ENCODE measurements at places on chromosomes 5 and 9. TPM values are rescaled to one million over a fixed set of nuclear protein-coding genes. Genes with fewer than 3 reads are reported as not detected.

The GPR150 gene
- total RNA-seq = 0.29 TPM

DNA sequence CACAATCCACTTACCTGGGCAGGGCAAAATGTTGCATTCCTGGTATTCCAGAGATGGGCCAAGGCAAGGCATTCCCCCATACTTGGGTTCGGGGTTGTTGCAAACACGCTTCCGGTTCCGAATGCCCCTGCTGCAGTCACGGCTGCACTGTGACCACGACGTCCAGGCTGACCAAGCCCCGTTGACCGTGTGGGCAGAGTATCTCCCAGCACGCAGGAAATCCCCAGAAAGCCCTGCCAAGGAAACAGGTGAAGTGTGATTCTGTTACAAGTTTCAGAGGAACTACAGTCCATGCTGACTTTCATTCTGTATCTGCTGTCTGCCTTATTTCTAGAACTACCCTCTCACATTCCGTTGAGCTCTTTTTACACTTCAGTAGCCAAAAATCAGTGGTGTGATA is 483.0 kb downstream of the SEMA5A start:
- no peak overlapping the region for H3K27ac ChIP-seq
- no peaks in the 10 kb centered on the region for H3K36me3 ChIP-seq
- no peak for DNase-seq

DNA sequence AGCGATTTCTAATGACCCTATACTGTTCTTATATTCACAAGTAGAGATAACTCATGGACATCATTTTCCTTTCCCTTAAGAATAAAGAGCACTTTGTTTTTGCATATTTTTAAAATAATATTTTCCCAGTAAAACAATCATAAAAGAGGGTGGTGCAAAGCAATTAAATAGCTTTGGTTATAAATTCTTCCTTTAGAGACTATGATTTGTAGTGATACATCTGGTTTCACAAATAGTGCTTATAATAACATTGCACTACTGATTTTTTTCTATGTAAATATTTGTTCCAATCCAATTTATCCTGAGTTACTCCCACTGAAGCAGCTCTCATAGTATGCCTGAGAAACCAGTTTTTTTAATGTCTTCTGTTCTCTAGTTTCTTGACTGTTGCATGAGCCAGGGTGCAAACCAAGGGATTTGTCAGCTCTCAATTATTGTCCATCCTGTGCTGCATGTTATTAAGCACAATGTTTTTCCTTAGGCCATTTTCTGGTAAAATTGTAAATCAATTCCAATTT is 74.7 kb downstream of the LURAP1L start:
- no peak overlapping the region for H3K4me3 ChIP-seq
- DNase-seq = no peak
- H3K27me3 ChIP-seq = no peaks in the 10 kb centered on the region
- H3K4me1 ChIP-seq = no peaks in the 10 kb centered on the region
- H3K27ac ChIP-seq = no peak overlapping the region

The PCDHGA12 gene
- 2.6 TPM for total RNA-seq

The PCDHGA5 gene
- total RNA-seq = 0.84 TPM

- H3K27ac ChIP-seq = no peak overlapping the region
- no peak overlapping the region for H3K4me3 ChIP-seq
- no peak for DNase-seq
These were observed 40.0 kb downstream of the NIM1K start for GRCh38 chr5:43231977-43232376.

DNA sequence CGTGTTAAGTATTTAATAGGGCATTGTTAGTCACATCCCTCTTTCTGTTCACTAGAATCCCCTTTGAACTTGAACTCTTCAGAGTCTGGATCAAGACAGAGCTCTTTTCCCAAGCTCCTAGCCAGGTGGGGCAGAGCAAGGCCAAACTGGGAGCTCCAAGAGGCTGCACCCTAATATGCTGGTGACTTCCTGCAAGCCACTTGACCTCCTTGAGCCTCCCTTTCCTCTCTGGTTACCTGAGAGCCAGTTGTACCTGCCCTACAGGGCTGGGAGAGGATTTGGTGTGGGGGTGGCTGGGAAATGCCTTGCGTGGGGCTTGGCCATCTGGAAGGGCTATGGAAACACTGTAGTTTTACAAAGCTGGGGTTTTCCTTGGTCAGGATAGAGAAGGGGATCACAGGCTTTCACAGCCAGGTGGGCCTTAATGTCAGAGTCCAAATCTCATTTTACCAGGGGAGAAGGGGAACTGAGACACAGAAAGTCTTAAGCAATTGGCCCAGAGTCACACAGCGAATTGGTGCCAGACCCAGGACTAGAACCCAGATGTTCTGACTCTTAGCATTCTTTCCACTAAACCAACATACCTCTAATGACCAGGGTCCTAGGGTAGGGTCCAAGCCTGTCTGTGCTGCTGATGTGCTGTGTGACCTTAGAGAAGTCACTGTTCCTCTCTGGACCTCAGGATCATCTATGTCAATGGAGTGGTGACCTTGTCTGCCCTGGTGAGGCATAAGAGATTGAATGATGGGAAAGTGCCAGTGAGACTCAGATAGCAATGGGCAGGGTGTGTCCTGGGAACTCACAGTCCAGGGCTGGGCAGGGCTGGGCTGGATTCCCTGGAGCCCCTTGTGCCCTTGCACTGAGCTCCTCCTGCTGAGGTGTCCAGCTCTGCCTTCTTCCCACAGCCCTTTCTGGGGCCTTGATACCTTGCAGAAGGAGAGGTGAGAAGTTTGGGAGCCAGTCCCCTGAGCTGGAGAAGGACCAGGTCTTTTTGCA is 35.8 kb downstream of the GSN start:
- peaks cover 27% of the 10 kb centered on the region for H3K4me1 ChIP-seq
- no peak for DNase-seq
- no peaks in the 10 kb centered on the region for H3K36me3 ChIP-seq
- no peak overlapping the region for H3K27ac ChIP-seq

The ENHO gene
- 0.64 TPM for total RNA-seq

DNA sequence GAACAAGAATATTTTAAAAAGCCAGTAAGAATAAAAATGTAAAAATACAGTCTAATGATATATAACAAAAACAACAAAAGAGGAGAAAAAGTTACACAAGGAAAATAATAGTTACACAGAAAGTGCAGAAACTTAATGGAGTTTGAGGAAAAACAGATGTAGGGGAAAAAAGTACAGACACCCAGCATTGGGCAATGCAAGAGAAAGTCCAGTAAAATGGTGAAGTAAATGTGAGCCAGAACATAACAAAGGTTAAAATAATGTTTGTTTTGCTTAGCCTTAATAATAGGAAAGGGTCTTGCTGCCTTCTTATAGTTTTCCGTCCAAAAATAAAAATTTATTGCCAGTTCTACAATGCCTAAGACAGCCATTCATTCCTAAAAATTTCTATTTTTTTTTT is 364.2 kb downstream of the NNT start:
- H3K27me3 ChIP-seq = no peaks in the 10 kb centered on the region
- no peak for DNase-seq
- no peaks in the 10 kb centered on the region for H3K4me1 ChIP-seq

DNA sequence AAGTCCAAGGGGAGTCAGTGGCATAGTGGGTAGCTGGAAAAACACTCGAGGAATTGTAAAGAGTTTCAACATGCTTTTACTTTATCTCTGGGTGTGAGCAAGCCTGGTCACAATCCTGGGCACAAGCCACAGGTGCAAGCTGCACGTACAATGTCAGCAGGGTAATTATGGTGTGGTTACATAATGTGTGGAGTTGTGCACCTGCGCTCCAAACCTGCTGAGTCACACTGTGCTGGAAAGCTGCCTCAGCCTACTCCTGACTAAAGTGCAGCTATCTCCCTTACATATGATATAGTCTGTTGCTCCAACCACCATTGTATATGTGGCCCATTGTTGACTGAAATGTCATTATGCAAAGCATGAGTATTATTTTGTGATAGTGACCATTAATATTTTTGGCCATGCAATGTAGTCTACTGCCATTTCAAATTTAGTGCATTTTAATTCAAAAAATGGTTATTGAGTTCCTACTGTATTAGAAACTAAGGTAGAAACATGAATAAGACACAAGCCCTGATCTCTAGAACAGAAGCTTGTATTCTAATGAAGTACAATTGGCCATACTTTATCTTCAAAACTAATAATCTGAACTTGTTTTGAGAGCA is 160.9 kb upstream of the SLC30A5 start:
- H3K27ac ChIP-seq = no peak overlapping the region

The PCDHA2 gene
- not detected for total RNA-seq

The FPGS gene
- 50.7 TPM for total RNA-seq

GRCh38 chr9:35695943-35696401 is 6.2 kb upstream of the TPM2 start:
- no peak for DNase-seq
- peaks cover 19% of the 10 kb centered on the region for H3K4me1 ChIP-seq
- peaks cover 20% of the 10 kb centered on the region for H3K36me3 ChIP-seq
- H3K27me3 ChIP-seq = no peaks in the 10 kb centered on the region
- H3K27ac ChIP-seq = peak overlapping the region; percentile 46
- no peak overlapping the region for H3K4me3 ChIP-seq

All from psoas muscle (tissue), 8 donors.